Nucleus accumbens (tissue), 56 donors: ENCODE measurements at places on chromosomes 3 and 15.

- no peak for DNase-seq
Observed at GRCh38 chr15:34889476-34889875, 80.1 kb downstream of the AQR start.

DNA sequence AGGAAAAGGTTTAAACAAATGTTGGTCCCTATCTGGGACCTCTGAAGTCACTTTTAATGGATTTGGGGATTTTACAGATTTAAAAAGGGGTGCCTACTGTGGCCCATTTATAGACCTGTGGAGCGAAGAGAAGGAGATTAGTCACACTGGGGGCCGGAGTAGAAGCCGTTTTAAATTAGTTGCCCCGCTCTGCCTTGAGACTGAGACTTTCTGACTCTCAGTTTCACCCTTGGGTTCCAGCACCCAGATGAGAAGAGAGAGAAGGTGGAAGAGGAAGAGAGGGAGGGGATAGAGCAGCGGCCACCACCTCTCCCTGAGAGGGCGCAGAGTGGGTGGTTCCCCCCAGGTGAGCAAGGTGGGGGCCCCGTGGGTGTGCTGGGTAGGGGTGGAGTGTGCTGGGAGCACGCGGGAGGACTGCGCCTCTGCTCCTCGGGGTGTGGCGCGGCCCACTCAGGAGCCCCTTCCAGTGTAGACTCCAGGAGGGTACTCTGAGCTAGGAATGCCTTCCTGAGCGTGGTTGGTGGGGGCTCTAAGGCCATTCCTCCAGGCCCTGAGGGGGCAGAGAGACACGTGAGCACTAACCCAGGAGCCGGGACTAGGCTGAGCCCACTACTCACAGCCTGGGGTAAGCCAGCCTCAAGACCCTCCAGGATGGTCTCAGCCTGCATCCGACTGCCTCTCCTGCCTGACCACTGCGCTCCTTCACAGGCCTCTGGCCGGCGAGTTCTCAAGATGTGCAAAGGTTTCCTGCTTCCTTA is 32.6 kb upstream of the RAB6B start:
- no peak for DNase-seq

DNA sequence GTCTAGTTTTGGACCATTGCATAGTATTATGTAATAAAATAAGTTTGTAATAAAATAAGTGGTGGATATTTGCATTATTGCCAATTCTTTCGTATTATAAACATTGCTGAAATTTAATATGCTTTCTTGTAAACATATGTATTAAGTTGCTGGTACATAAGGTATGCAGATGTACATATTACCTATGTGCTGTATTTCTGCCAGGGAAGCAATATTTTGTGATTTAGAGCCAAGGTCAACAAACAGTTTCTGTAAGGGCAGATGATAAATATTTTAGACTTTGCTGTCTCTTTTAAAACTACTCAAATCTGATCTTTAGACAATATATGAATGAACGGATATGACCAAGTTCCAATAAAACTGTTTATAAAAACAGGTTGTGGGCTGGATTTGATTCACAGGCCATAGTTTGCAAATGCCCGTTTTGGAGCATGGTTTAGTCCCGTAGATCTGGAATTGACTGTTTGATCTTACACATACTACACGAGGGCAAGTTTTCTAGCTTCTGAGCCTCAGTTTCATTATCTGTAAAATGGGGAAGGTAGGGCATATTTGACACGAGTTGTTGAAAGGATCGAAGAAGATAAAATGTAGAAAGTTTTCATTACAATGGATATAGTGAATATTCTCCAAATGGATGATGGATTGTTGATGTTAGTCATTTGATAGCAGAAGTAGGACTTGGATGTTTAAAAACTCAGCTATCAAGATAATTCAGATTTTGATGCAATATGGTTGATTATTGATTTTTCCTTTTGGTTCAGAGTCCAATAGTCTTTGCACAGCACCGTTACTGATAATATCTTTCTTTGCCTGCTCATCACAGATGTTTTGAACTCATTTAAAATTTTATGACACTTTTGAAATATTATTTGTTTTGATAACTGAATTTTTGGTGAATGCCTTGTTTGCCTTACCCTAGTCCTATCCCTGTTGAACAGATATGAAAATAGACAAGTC is 394.6 kb downstream of the FEZF2 start:
- no peak for DNase-seq

GRCh38 chr15:35289024-35289617 is 204.0 kb upstream of the NANOGP8 start:
- DNase-seq, result no peak

- DNase-seq, result no peak
Observed at GRCh38 chr3:69658514-69659140, 80.6 kb upstream of the MITF start.

DNA sequence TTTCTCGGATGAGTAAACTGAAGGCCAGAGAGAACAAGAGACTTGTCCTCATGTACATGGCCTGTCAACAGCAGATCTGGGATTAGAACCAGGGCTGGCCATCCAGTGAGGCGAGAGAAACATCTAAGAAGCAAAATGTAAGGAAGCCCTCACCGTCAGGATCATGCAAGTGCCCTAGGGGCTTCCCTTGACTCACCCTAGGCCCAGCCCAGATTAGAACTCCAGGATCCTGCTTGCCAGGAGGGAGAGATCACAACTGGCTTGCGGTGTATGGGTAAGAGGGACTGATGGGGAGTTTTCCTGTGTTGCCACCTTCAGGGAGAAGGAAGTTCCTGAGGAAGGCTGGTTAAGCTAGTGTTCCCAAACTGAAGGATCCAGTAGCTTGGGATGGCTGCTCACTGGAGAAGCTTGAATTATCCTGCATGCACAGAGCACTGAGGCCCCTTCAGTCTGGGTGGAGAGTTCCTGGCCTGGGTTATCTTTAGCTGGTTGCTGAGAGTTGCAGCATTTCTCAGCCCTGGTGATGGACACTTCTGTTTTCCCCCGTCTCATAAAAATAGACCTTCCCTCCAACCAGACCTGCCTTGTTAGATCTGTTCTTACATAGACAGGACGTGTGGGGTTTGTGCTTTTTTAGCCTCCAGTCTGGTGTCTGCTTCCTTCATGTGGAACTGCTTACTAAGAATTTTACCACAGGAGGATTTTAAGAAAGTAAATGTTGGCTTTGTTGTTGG is 28.2 kb upstream of the XIRP1 start:
- DNase-seq, result no peak

GRCh38 chr3:4438296-4438695 is 28.8 kb downstream of the SUMF1 start:
- DNase-seq, result no peak

GRCh38 chr15:73341886-73342600 is 26.7 kb downstream of the HCN4 start:
- DNase-seq, result no peak

DNA sequence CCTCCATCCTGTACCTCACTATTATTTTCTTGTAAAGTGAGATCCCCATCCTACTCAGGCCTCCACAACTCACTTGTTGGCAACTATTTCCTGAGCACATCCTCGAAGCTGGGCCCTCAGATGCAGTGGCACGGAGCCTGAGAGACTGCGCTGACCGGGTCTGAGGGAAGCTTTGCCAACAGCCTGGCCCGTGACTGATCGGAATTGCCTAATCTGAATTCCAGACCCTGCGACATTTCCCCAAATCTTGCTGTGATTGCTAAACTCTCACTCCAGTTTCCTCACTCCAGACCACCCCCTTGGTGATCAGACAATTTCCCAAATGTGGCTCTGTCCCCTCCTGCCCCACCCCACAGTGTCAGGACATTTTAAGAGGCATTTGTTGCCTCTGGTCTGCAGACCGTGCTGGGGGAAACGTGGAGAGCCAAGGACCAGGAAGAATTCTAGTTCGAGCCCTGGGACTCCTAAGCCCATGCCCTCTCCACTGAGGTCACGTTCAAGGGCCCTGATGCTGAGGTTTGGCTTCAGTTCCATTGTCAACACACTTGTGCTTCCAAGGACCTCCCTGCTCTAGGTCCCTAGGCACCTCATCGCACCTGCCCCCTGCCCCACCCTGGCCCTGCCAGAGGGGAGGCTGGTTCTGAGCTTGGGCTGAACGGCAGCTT is 22.8 kb downstream of the KLHL25 start:
- DNase-seq, result no peak

DNA sequence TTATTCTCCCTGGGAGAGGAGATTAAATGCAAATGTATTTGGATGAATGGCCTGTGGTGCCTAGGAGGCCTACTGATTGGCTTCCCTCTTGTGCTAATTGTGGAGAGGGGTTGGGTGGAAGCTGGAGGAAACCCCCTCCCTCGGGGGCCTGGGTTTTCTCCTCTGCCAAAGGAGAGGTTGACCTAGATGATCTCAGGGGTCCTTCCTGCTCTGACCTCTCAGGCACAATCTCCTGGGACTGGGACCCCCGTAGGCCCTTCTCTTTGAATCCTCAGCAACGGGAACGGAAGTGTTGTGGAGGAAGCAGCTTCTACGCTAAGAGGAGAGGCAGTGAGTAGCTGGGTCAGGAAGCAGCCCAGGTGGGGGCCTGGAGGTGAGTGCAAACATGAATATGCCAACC is 40.5 kb upstream of the MAGEF1 start:
- no peak for DNase-seq

- no peak for DNase-seq
Observed at GRCh38 chr3:70716832-70717231, 404.4 kb upstream of the MDFIC2 start.

- DNase-seq, result no peak
Observed at GRCh38 chr3:102682741-102683140, 247.9 kb downstream of the ZPLD1 start.

- DNase-seq, result no peak
Observed at GRCh38 chr3:149128821-149129220, 617 bp upstream of the HPS3 start.
